Tibial nerve (tissue), 4 donors: ENCODE measurements at places on chromosomes 6 and 20.
A peak's percentile ranks its signal among the peaks of the same experiment; 100 is the strongest.

DNA sequence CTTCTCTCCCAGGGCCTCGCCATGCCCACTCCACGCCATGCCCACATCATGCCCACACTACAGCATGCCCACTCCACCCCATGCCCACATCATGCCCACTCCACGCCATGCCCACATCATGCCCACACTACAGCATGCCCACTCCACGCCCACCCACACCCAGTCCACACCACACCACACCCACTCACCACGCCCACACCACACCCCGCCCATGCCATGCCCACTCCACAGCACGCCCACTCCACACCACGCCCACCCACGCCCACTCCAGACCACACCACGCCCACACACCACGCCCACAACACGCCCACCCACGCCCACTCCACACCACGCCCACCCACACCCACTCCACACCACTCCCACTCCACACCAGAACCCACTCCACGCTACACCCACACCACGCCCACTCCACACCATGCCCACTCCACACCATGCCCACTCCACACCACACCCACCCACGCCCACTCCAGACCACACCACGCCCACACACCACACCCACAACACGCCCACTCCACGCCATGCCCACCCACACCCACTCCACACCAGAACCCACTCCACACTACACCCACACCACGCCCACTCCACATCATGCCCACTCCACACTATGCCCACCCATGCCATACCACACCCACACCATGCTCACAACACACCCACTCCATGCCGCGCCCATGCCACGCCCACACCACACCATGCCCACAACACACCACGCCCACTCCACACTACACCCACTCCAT lies 88.6 kb downstream of the ERMARD start:
- no peaks in the 10 kb centered on the region for H3K4me1 ChIP-seq
- no peaks in the 10 kb centered on the region for H3K36me3 ChIP-seq
- H3K27me3 ChIP-seq = no peaks in the 10 kb centered on the region
- no peak for DNase-seq
- H3K27ac ChIP-seq = no peak overlapping the region

GRCh38 chr20:48766961-48767960 lies 60.5 kb downstream of the PREX1 start:
- H3K27ac ChIP-seq = no peak overlapping the region
- H3K27me3 ChIP-seq = no peaks in the 10 kb centered on the region
- no peak overlapping the region for H3K4me3 ChIP-seq
- DNase-seq = no peak

GRCh38 chr6:117506907-117507306 lies 24.4 kb downstream of the DCBLD1 start:
- no peak for DNase-seq
- H3K27ac ChIP-seq = no peak overlapping the region
- peaks cover 12% of the 10 kb centered on the region for H3K4me1 ChIP-seq
- no peaks in the 10 kb centered on the region for H3K27me3 ChIP-seq
- no peaks in the 10 kb centered on the region for H3K36me3 ChIP-seq

GRCh38 chr6:98486057-98486456 lies 348.3 kb upstream of the POU3F2 start:
- H3K4me3 ChIP-seq = no peak overlapping the region
- DNase-seq = no peak
- no peaks in the 10 kb centered on the region for H3K27me3 ChIP-seq
- no peaks in the 10 kb centered on the region for H3K4me1 ChIP-seq

DNA sequence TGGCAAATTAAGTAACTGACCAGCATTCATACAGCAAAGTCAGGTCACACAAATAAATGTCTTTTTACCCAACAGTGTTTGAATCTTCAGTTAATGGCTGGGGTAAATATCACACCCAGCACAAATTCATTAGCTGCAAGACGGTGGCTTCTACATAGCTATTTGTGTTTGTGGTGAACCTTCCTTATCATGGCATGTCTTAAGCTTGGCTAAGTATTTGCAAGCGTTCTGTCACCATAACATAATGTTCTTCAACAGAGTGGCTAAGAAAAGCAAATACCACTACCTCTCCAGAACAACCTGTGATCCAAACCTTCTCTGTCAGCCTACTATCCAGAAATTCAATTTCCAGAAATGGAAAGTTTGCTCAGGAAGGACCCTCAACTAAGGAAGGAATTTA lies 255.6 kb upstream of the TAB2 start:
- no peaks in the 10 kb centered on the region for H3K27me3 ChIP-seq
- peaks cover 10% of the 10 kb centered on the region for H3K4me1 ChIP-seq
- H3K36me3 ChIP-seq = no peaks in the 10 kb centered on the region
- H3K4me3 ChIP-seq = no peak overlapping the region
- DNase-seq = no peak
- no peak overlapping the region for H3K27ac ChIP-seq

DNA sequence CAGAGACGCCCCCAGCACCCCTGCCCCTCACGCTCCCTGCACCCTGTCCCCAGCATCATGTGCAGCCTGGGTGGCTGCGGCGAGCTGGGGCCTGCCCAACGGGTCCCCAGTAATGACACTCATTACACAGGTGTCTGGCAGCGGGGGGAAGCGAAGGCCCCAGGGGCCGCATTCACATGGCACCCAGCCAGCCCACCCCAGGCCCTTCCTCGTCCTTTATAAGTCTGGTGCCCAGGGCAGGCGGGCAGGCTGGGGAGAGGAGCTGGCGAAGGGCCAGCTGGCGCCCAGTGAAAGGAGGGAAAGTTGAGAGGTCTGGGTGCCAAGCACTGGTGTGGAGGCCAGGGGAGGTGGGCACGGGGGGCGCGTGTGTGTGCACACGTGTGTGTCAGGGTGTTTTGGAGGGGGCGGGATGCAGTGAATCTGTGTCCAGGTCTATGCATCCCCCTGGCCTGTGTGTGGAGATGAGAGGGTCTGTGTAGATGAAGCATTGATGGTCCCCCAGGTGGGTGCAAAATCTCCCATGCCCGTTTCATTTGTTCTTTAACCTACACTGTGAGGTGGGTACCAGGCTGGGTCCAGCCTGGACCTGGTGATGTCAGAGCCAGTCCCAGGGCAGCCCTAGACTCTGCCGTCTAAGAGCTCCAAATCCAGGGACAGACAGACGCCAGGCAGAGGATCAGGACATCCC lies 105.3 kb downstream of the CEBPB start:
- H3K4me3 ChIP-seq = no peak overlapping the region
- no peaks in the 10 kb centered on the region for H3K36me3 ChIP-seq
- no peak for DNase-seq
- no peaks in the 10 kb centered on the region for H3K27me3 ChIP-seq

GRCh38 chr20:33687370-33687915 lies 1.3 kb upstream of the E2F1 start:
- no peak overlapping the region for H3K4me3 ChIP-seq
- H3K4me1 ChIP-seq = peaks cover 6% of the 10 kb centered on the region
- no peaks in the 10 kb centered on the region for H3K27me3 ChIP-seq
- DNase-seq = no peak
- no peaks in the 10 kb centered on the region for H3K36me3 ChIP-seq

DNA sequence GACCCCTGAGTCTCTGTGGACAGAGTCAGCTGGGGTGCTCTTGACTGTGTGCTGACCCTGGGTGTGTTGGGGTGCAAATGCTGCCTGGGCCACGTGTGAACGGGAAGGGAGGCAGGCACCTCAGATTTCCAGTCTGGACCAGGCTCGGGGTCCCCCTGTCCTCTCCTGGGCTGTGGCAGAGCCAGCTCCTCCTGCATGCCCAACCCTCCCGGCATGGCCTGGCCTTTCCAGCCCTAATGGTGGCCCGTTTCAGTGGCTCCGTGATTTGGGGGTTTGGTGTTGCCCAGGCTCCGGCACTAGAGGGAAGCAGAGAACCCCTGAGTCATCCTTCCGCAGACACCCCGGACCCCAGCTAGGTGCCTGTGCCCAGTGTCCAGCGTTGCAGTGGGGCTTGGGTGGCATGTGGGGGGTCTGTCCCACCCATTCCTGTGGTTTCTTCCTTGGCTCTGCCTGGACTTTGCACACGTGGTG lies 9.1 kb downstream of the RBM38 start:
- no peak for DNase-seq
- H3K27ac ChIP-seq = peak overlapping the region; percentile 88
- H3K27me3 ChIP-seq = no peaks in the 10 kb centered on the region
- no peak overlapping the region for H3K4me3 ChIP-seq
- peaks cover 57% of the 10 kb centered on the region for H3K4me1 ChIP-seq
- no peaks in the 10 kb centered on the region for H3K36me3 ChIP-seq

GRCh38 chr20:19498756-19499155 lies 259.3 kb upstream of the RIN2 start:
- H3K4me1 ChIP-seq = no peaks in the 10 kb centered on the region
- no peaks in the 10 kb centered on the region for H3K27me3 ChIP-seq
- H3K27ac ChIP-seq = no peak overlapping the region

GRCh38 chr20:9330151-9330550 lies 184.2 kb upstream of the LAMP5 start:
- no peaks in the 10 kb centered on the region for H3K27me3 ChIP-seq
- no peak overlapping the region for H3K27ac ChIP-seq
- no peak overlapping the region for H3K4me3 ChIP-seq
- DNase-seq = no peak
